Astrocyte (in vitro differentiated cells and primary cell): ENCODE measurements at places on chromosomes 3 and 15. TPM values are rescaled to one million over a fixed set of nuclear protein-coding genes. Genes with fewer than 3 reads are reported as not detected.
A peak's percentile ranks its signal among the peaks of the same experiment; 100 is the strongest.

DNA sequence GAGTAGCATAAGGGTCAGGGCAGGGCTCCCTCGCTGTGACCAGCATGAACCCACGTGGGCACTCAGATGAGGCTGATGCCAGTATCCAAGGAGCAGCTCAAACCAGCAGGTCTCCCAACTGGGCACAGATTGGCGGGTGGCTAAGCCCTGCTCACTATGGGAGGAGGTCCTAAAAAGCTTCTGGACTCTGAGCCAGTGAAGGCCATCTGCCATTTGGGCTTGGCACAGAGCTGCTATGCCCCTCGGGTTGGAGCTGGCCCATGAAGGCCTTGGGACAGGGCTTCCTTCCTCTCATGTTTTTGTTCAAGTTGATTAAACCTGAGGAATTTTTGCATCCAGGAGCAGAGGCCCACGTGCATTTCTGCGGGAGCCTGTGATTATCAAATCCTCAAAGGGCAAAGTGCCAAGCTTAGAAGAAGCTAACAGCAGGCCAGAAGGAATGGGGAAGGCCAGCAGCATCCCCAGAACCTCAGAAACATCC is 4.3 kb upstream of the STRA6 start:
- H3K27me3 ChIP-seq: no peaks in the 10 kb centered on the region
- DNase-seq: peak; percentile 79
- H3K4me1 ChIP-seq: peaks cover 71% of the 10 kb centered on the region
- no peak overlapping the region for H3K27ac ChIP-seq

GRCh38 chr3:34207806-34208205 is 409.4 kb downstream of the PDCD6IP start:
- no peak overlapping the region for H3K4me3 ChIP-seq
- H3K27me3 ChIP-seq: no peaks in the 10 kb centered on the region
- peaks cover 8% of the 10 kb centered on the region for H3K4me1 ChIP-seq
- H3K27ac ChIP-seq: peak overlapping the region; percentile 9
- no peaks in the 10 kb centered on the region for H3K36me3 ChIP-seq
- peak; percentile 44 for DNase-seq

SCG3 gene
- 1.8 and 2.7 TPM in 2 replicates for total RNA-seq

GXYLT2 gene
- total RNA-seq: 62.6 and 92.0 TPM in 2 replicates

DNA sequence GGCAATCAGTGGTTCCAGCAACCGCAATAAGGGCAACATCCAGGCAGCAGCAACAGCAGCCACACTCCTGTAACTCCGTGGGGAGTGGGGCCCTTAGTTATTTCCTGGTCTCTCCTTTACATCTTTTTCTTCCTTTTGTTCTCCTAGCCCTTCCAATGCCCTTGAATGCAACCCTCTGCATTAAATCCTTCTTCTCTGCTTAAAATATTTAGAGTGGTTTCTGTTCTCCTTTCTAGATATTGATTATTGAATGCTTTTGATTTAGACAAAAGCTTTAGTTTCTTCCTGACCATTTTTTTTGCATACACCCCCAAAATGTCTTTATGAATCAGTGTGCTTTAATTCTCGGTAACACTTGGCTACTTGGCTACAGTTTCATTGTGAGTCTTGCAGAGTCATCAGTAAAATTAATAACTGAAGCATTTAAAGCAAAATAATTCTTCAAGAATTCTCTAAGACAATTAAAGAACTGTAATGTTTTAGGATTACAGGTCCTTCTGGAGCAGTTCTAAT is 586.1 kb downstream of the MECOM start:
- no peaks in the 10 kb centered on the region for H3K36me3 ChIP-seq
- H3K27me3 ChIP-seq: no peaks in the 10 kb centered on the region
- no peak for DNase-seq
- no peak overlapping the region for H3K4me3 ChIP-seq

DNA sequence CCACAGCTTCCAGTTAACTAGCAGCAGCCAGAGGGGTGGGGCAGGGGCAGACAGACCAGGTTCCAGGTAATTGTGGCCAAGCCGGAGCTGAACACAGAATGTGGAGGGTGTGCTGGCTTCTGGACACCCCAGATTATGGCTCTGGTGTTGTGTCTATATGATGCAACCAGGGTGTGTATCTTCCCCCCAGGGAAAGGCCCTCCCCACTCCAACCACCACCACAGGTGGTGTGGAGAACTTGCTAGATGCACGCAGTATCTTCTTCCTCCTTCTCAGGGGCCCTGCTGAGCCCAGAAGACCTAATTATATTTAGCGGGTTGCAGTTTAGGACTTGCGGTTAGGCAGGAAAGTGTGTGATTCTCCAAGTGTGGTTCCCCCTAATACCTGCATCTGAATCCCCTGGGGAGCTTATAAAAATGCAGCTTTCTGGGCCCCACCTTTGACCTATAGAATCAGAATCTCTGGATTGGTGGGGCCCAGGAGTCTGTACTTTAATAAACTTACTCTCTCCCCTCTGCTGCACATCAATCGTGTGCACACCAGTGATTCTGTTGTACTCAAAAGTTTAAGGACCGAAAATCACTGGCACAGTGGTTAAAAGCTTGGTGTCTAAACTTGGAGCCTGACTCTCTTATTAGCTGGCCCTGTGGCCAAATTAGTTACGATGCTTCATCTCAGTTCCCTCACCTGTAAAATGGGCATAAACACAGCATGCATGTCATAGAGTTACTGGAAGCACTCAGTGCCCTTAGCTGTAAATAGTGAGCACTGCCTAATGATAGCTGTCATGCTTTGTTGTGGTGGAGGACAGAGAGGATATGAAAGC is 379.1 kb upstream of the PROK2 start:
- H3K27ac ChIP-seq: no peak overlapping the region
- peaks cover 11% of the 10 kb centered on the region for H3K27me3 ChIP-seq
- no peak for DNase-seq
- peaks cover 4% of the 10 kb centered on the region for H3K4me1 ChIP-seq
- H3K4me3 ChIP-seq: no peak overlapping the region
- H3K36me3 ChIP-seq: no peaks in the 10 kb centered on the region

- peak; percentile 97 for DNase-seq
- no peak overlapping the region for H3K27ac ChIP-seq
- H3K27me3 ChIP-seq: no peaks in the 10 kb centered on the region
- H3K4me1 ChIP-seq: peaks cover 9% of the 10 kb centered on the region
- H3K4me3 ChIP-seq: no peak overlapping the region
Observed at GRCh38 chr3:113084777-113085176, 94.0 kb downstream of the GTPBP8 start.
